ENCODE measurements at places on chromosomes 7 and 10. TPM values are rescaled to one million over a fixed set of nuclear protein-coding genes. Genes with fewer than 3 reads are reported as not detected.
A peak's percentile ranks its signal among the peaks of the same experiment; 100 is the strongest.

C10orf62 gene
- total RNA-seq = 1.2 TPM

LSM8 gene
- total RNA-seq = 37.7 TPM

DNA sequence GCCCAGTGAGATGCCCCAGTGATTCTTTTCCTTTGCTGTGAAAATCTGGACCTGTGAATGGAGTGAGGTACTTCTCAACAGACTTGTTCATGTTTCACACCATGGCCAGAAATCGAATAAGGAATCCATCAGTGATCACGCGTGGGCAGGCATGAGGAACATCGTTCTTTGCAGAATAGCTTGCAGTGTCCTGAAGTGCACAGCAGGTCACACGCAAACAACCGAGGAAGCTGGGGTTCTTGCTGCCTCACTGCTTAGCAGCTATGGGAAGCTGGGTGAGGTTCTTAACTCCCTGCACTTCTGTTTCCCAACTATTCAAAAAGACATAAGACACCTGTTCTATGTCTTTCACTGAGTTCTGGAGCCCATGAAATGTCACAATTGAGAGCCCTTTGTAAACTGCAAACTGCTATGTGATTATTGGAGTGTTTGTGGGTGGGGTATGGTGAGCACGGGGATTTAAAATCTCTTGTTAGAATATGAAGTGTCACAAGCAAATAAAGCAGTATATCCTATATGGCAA, 253.4 kb downstream of the KIAA1217 start:
- no peak for DNase-seq

DNA sequence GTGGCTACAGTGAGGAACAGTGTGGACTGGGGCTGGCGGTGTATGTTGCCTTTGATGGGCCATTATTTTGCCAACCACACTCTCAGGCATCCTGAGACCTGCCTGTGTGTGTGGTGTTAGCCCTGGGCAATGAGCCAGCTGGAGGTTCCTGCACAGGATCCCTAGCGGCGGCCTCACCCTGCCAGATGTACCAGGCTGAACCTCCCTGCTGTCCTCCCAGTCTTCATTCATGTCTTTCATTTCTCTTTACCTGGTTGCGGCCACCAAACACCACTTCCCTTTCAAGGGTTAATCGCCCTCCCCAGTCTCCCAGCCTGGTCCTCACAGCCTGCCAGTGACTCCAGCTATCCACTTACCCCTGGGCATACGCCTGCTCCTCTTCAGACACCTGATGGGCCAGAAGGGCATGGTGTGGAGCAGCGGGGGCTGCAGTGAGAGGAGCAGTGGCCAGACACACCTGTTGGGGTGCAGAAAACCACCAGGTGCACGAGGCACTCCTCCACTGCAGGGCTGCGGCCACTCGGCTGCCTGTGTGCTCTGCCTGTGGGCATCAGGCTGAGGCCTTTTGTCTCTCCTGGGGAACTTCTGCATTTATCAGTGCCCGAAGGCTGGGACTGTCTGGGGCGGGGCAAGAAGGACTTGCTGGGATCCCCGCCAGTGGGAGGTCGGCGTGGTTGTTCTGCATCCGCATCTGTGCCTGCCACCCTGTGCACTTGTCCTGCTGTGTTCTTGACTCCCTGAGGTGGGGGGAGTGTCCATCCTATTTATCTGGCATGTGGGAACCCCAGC, 111.6 kb downstream of the ARHGAP22 start:
- no peak for DNase-seq

DNA sequence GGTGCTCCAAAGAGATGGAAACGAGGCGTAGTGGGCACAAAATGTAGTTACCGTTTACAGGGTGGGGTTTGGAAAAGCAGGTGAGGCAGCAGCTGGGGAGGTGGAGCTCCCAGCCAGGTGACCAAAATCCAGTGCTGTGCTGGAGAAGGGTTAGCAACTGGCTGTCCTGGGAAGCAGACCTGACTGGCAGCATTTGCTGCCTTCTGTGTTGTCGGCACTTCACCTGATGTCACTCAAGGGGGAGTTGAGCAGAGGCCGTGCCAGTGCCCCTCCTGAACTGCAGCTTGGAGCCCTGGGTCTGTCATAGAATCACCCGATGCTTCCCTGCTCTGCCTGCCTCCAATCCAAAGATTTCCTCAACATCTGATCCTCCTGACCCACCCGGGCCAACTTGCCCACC, 12.8 kb downstream of the GCK start:
- DNase-seq = no peak

OGDHL gene
- total RNA-seq = 1.2 TPM

CPED1 gene
- total RNA-seq = 63.9 TPM

DNA sequence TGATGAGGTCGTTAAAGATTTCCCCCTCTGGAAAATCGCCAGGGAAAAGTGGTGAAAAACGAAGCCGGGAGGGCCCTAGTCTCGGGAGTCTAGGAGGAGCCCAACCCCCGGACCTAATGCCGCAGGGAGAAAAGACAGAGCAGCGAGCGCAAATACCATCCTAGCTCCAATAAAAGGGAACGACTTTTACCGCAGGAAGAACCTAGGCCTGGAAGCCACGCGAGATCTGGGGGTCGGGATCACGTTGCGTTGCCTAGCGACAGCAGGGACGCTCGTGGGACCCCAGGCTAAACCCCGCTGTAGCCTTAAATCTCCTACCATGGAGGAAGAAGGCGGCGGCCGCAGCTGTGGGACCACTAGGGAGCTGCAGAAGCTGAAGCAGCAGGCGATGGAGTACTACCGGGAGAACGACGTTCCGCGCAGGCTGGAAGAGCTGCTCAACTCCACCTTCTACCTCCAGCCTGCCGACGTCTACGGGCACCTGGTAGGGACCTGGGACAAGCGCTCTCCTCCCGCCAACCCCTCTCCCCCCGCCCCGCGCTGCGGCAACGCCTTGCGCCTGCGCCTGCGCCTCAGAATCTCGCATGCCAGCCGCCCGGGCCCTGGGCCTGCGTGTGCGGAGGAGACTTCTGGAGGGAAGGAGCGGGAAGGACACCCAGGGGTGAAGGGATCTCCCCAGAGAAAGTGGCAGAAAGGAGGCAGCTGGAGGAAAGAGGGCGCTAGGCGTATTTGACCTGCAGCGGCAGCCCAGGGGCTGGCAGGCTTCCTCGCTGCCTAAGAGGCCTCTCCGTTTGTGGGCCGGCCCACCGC, at the start of gene ENO4:
ENO4 (plus strand) TSS at position 252 of the 810 bp plus-strand sequence; CDS start at position 320, 68 bp downstream.
- peak; percentile 27 for DNase-seq

- no peak for DNase-seq
Observed at GRCh38 chr7:19489162-19489820, 219.5 kb downstream of the POLR1F start.

PDK4 gene
- total RNA-seq = 996 TPM

DNA sequence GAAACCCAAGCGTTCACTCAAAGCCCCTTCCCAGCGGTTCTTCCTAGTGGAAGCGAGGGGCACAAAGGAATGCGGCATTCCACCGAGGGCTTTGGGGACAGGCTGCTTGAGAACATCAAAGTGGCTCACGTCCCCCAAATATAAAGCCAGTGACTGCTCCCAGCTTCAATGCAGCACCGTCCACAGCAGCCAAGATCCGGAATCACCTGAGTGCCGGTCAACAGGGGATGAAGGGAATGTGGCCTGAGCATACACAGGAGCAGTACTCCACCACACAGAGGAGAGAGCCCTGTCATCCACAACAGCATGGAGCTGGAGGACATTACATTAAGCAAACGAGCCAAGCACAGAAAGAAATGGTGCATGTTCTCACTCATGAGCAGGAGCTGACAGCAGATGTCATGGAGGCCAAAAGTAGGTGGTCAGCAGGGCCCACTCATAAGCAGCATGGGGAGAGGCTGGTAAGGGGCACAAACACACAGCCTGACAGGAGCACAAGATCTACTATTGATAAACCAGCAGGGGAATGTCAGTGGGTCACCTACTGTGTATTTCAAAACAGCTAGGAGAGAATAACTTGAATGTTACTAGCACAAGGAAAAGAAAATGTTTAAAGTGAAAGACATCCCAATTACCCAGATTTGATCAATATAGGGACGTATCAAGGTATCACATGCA, 79.5 kb downstream of the DIP2C start:
- no peak for DNase-seq

All from omental fat pad (tissue), 4 donors.